ENCODE measurements at places on chromosomes 11 and 22. TPM values are rescaled to one million over a fixed set of nuclear protein-coding genes. Genes with fewer than 3 reads are reported as not detected.
A peak's percentile ranks its signal among the peaks of the same experiment; 100 is the strongest.

ETS1 gene
- 32.2 TPM for total RNA-seq

OR51S1 gene
- not detected for total RNA-seq

ESAM gene
- 27.2 TPM for total RNA-seq

OR8D4 gene
- total RNA-seq, result not detected

BTG4 gene
- total RNA-seq, result not detected

CST6 gene
- not detected for total RNA-seq

- no peak for ATAC-seq
Observed at GRCh38 chr11:35214792-35215193, 75.8 kb downstream of the CD44 start.

DNA sequence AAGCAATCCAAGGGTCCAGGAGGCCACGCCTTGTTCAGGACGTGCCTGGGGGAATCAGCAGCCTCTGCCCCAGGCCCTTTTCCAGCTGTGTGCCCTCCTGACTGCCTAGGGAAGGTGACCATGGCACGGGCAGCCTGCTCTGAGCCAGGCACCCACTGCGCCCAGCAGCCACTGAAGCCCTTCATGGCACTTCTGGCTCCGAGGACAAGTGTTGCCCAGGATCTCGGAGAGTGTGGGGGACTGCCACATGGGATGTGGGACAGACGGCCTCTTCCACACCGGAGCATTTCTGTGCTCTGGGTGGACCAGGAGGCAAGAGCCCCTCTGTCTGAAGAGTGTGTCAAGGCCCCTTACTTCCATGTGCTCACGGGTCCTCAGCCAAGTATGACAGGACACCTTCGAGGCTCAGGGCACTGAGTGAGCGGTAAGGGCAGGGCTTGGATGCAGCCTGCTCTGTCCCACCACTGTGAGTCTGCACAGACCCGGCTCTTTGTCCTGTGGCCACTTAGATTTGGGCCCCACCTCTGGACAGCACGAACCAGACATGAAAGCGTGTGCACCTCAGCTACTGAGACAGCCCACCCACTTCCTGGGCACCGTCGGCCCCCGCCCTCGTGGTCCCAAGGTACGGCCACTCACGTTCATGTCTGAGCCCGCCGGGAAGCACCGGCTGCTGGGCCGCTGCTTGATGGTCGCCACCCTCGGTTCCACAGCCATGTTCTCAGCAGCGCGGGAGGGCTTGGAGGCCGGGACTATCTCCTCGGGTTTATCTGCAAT is 93.6 kb downstream of the CTTN start:
- no peak for ATAC-seq

DNA sequence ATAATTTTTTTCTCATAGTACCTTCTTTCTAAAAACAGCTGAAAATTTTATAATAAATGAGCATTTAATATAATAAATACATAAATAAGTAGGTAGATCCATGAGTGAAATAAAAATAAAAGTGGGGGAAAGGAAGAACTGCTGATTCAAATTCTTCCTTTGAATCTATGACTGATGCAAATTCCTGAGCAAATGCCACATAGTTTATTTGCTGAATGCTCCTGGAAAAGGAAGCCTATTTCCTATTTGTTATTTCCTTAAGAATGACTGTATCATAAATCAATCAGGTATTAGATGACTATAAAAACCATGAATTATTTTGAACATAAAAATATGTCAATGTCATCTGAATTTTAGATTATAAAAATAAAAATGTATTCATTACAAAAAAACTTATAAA is 16.6 kb downstream of the BTBD10 start:
- no peak for ATAC-seq

DNA sequence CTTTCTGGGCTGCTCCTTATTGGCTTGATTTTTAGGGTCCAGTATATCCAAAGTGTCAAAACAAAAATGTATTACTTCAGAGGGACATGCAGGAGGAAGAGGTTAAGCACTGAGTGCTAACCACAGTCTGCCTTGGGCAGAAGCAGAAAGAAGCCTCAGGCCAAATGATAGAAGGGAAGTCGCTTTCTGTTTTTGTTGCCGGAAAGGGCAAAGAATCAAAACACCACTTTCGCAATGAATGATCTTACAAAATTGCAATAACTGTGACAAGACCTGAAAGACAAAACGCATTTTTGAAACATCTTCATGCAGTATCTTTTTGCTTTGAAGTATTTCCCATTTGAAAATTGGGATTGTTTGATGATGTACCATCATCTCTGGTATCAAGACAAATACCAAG is 70.1 kb upstream of the PICALM start:
- peak; percentile 34 for ATAC-seq

- no peak for ATAC-seq
Observed at GRCh38 chr11:56841210-56841810, 92.8 kb upstream of the OR9G4 start.
